ENCODE measurements at places on chromosomes 11 and 22.

- no peak overlapping the region for H3K27ac ChIP-seq
- no peak for DNase-seq
- H3K4me3 ChIP-seq = no peak overlapping the region
- no peaks in the 10 kb centered on the region for H3K36me3 ChIP-seq
- no peaks in the 10 kb centered on the region for H3K27me3 ChIP-seq
- peaks cover 35% of the 10 kb centered on the region for H3K4me1 ChIP-seq
These were observed 66.6 kb downstream of the ENDOD1 start for GRCh38 chr11:95156133-95156721.

GRCh38 chr11:64146036-64146955 lies 19.6 kb downstream of the MACROD1 start:
- peak; percentile 75 for DNase-seq
- H3K36me3 ChIP-seq = no peaks in the 10 kb centered on the region
- peaks cover 12% of the 10 kb centered on the region for H3K4me1 ChIP-seq
- H3K27ac ChIP-seq = no peak overlapping the region
- no peak overlapping the region for H3K4me3 ChIP-seq
- H3K27me3 ChIP-seq = no peaks in the 10 kb centered on the region

- H3K36me3 ChIP-seq = no peaks in the 10 kb centered on the region
- peaks cover 9% of the 10 kb centered on the region for H3K27me3 ChIP-seq
- no peak overlapping the region for H3K27ac ChIP-seq
- no peak for DNase-seq
These were observed 36.1 kb upstream of the AMOTL1 start for GRCh38 chr11:94731880-94732601.

DNA sequence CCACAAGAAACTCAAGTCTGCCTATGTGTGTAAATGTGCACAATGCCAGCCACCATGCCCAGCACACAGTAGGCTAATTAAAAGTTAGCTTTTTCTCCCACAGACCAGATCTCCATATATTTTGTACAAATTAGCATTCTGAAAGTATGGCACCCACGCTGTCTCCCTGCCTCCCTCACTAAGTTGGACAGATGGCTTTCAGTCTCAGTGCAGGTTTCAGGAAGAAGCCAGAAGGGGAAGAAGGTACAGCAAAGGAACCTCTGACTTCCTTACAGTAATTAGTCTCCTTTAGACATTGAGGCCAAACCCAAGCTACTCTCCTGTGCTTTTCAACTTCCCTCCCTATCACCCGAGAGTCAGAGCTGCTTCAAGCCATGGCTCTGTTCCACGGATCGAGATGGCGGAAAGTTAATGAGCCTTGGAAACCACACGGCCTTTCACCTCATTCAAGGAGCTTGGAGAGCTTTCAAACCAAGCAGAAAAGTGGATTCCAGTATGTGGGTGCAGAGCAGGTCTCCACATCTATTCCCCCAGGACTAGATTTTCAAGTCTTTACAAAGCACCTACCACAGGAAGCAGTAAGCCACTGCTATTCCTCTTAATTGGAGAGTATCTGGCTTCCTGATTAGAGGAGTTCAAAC lies 221.1 kb upstream of the NARS2 start:
- DNase-seq = no peak
- no peaks in the 10 kb centered on the region for H3K4me1 ChIP-seq
- H3K4me3 ChIP-seq = no peak overlapping the region
- H3K27me3 ChIP-seq = no peaks in the 10 kb centered on the region
- H3K27ac ChIP-seq = no peak overlapping the region

GRCh38 chr22:32492111-32492510 lies 17.5 kb downstream of the FBXO7 start:
- H3K36me3 ChIP-seq = peaks cover 78% of the 10 kb centered on the region
- no peak for DNase-seq
- H3K4me1 ChIP-seq = no peaks in the 10 kb centered on the region
- H3K4me3 ChIP-seq = no peak overlapping the region
- no peaks in the 10 kb centered on the region for H3K27me3 ChIP-seq
